Fibroblast of skin of right biceps (primary cell): ENCODE measurements at places on chromosomes 7 and 10.

DNA sequence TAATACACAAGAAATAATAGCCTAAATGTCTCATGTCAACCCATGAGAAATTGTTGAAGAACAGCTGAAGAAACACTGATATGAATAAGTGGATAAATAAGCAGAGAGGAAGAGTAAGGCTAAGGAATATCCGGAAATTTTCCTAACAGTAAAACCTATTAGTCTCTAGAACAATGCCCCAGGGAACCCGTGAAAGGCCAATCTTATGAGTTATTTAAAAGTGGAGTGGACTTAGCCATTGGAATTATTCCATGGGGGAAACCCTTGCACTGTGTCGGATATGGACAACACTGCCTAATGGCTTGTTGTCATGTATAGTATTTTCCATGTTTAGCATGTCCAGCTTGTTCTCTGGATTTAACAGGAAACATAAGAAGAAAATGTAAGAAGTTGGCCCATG, 217.2 kb upstream of the PLXNA4 start:
- no peak for DNase-seq

GRCh38 chr7:70752794-70753241, 379.1 kb upstream of the GALNT17 start:
- peak; percentile 67 for DNase-seq

GRCh38 chr10:6601246-6601805, 21.2 kb upstream of the PRKCQ start:
- DNase-seq: no peak

- DNase-seq: peak; percentile 49
Measured at GRCh38 chr7:145957160-145957890, 159.3 kb upstream of the CNTNAP2 start.

GRCh38 chr10:99548041-99548530, 15.3 kb downstream of the NKX2-3 start:
- DNase-seq: peak; percentile 24
